ENCODE measurements at places on chromosomes 12 and 14.

GRCh38 chr14:105010891-105011291, 10.0 kb downstream of the CDCA4 start:
- DNase-seq, result no peak

DNA sequence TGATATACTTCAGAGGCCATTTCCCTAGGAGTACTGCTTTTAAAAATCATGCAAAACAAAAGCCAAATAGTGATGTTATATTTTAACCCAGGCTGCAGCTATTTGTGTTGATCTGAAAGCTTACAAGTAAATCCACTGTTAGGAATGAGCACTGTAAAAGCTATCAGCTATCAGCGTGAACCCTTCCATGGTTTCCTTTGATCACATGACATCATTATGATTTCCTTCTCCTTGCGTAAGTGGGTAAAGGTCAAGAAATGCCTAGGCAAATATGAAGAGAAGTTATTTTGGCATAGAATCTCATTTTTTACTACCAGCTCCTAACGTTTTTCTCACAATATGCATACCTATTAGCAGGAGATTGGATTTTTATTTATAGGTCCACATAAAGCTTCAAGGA, 48.6 kb upstream of the CATSPERB start:
- no peak for DNase-seq

- DNase-seq, result no peak
Observed at GRCh38 chr12:108839890-108840230, 17.5 kb downstream of the SSH1 start.

GRCh38 chr12:2076196-2076570, 23.4 kb downstream of the CACNA1C start:
- DNase-seq, result no peak

- no peak for DNase-seq
Observed at GRCh38 chr14:93232159-93232558, 25.1 kb downstream of the UBR7 start.

GRCh38 chr12:52645120-52645761, 6.8 kb downstream of the KRT2 start:
- DNase-seq, result no peak

GRCh38 chr12:124583854-124584253, 16.4 kb upstream of the NCOR2 start:
- DNase-seq, result no peak

- no peak for DNase-seq
Observed at GRCh38 chr12:124834822-124835221, 28.8 kb downstream of the SCARB1 start.

GRCh38 chr14:88929656-88930436, 105.4 kb downstream of the TTC8 start:
- no peak for DNase-seq

GRCh38 chr12:49789992-49790391, 38.2 kb downstream of the NCKAP5L start:
- no peak for DNase-seq

- DNase-seq, result no peak
Observed at GRCh38 chr14:40074169-40074568, 641.9 kb upstream of the FBXO33 start.

DNA sequence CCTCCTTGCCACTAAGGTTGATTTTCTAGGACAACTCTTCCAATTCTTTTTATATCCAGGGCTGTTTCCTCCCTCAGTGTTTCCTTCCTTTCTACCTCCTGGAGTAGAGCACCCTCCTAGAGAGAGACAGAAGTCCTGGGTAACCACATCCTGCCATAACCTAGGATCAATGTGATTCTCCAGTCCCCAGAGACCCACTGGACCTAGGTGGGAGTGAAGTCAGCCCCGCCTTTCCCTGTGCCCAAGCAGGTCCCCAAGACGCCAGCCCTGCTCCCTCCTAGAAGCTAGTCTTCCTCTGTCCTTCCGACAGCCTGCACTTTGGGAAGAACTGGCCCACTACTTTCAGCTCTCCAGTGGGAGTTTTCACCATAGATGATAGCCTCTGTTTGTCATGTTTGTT, 166.8 kb upstream of the PLEKHG7 start:
- no peak for DNase-seq

- no peak for DNase-seq
Observed at GRCh38 chr12:19801941-19802340, 362.6 kb downstream of the AEBP2 start.

DNA sequence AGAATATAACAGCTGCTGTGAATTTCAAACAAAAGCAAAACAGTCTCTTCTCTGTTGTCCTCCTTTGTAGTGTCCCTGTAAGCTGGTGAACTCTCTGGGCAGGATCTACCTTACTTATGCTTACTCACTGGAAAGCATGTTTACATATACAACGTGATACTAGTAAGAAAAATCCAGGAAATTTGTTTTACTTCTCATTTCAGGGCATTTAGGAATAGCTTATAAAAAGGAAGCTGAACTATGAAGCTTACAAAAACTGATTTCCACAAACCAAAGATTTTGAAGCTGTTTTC, 311.0 kb downstream of the NOVA1 start:
- no peak for DNase-seq

DNA sequence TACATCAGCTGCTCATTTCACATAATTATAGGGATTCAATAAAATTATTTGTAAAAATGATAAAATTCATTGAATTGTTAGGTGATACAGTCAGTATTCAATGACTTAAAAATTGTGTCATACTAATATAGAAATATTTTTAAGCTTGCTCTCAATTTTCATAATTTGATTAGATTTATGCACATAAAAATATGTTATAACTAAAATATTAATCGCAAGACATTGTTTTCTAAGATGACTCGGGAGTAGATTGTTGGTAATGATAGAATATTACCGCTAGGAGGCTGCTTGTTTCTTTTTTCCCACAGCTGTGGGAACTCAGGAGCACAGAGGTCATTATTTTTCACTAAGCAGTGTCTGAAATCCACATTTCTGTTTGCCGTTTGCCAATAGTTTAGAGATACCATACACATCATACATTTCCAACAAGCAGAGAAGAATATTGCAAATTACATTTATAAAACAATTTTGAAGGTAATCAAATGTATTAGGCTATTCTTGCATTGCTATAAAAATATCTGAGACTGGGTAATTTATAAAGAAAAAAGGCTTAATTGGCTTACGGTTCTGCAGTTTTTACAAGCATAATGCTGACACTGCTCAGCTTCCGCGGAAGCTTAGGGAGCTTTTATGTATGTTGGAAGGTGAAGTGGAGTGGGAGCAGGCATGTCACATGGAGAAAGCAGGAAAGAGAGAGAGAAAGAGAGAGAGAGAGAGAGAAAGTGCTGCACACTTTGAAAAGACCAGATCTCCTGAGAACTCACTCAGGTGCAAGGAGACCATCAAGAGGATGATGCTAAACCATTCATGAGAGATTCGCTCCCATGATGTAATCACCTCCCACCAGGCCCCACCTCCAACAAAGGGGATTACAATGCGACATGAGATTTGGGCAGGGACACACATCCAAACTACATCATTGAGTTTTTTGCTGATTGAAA, 9.2 kb downstream of the CD69 start:
- DNase-seq, result no peak

- no peak for DNase-seq
Observed at GRCh38 chr14:23078692-23079116, 16.2 kb downstream of the ACIN1 start.

DNA sequence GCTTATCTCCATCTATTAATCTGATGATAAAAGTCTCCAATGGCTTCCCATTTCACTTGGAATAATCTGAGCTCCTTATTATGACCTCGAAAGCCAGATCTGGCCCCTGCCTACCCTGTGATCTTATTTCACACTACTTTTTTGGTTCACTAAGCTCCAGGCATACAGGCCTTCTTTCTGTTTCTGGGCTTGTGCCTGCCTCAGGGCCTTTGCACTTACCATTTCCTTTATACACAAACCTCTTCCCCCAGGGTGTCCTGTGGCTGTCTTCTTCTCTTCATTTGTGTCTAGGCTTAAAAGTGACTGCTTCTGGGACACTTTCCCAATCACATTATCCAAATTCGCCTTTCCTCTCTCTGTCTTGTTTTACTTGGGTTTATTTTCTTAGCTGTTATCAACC, 478.8 kb downstream of the LRIG3 start:
- DNase-seq, result no peak

Data from GM13977 (cell line).